ENCODE measurements at places on chromosomes 1 and 21.

DNA sequence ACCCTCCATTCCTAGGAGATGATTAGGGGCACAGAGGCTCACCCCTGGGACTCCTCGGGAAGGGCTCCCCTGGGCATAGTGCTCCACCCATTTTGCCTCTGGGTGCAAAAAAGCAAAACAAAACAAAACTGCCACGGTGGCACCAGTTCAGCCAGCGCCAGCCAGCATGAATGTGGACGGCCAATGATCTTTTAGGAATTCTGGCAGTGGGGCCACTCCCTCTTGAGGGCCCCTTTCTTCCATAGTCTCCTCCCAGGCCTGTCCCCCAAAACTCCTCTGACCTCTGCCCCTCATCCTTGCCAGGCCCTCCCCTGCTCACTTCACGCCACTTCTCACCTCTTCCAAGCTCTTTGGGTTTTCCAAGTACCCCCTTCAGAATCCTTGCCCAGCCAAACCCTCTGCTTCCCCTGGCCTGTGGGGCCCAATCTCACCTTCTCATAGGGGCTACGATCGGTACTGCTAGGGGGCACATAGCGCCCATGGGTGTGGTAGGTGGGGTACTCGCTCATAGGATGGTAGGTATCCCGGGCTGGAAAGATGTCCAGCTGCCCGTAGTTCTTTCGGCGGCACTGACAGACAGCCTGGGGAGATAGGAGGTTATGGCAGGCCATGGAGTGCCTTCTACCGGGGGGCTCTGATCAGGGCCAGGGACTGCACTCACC lies 13.3 kb downstream of the TRIM46 start:
- DNase-seq: no peak

DNA sequence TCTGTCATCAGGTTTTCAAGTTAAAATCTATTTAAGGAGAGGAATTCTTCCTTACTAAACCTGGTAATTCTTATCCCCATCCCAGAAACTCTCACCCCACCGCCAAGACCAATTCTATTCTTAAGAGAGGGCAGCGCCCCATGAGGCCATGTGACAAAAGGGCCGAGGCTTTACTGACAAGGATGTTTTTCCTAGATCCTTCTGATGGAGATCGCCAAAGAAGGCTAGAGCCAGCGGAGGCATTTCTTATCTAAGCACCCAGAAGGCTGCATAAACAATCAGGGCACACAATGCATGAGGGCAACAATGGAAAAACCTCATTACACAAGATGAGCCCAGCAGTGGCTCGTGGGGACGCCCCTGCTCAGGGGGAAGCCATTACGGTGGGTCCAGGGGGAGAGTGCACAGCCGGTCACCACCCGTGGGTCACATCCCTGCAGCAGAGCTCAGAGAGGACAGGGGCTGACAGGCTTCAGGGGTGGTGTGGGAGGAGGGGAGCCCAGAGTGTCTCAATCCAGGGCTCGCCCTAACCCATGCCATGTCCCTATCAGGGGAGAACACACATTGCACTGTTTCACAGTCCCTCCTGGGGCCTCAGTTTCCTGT lies 88.7 kb downstream of the ITPKB start:
- no peak for DNase-seq

GRCh38 chr21:33047231-33047630 lies 21.5 kb downstream of the OLIG2 start:
- no peak for DNase-seq

DNA sequence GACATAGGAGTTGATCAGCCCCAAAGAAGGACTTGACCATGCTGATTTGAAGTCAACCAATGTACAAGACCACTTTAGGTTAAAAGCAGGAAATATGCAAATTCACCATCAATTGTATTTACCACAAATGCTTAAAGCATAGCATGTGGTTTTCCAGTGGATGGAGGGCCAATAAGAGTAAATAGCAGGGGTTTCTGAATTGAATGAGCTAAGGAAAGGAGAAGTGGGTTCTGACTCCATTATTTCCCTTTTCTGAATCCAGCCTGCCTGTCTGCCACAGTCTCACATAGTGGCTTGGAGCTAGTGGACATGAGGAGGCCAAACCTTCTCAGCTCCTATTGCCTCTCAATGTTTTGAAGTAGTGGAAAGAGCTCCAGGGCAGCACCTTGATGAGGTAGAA lies 7.2 kb upstream of the TNFSF18 start:
- no peak for DNase-seq

- DNase-seq: no peak
Measured at GRCh38 chr1:212700892-212701819, 1.5 kb upstream of the BATF3 start.

GRCh38 chr1:182653986-182654385 lies 30.4 kb downstream of the RGS8 start:
- DNase-seq: no peak

GRCh38 chr1:19112891-19113696 lies 97.0 kb downstream of the UBR4 start:
- no peak for DNase-seq

DNA sequence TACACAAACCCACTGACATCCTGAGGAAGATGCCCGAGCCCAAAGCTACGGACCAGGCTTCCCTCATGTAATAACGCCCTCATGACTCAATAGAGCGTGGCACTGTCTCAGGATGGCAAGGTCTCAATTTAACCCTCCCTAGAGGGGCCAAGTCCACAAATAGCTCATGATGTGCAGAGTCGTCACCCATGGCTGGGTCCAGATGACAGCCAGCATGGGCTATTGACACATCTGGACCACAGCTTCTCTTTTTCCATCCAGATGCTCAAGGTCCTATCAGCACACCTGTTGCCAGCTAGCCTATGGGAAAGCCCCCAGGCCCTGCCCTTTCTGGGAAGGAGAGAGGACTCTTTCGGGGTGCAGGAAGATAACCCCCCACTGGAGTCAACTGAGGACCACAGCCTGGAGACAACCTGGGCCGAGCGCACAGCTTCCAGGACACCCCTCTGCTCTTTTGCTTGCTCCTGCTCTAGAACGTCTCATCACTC lies 2.8 kb downstream of the LAPTM5 start:
- DNase-seq: no peak

DNA sequence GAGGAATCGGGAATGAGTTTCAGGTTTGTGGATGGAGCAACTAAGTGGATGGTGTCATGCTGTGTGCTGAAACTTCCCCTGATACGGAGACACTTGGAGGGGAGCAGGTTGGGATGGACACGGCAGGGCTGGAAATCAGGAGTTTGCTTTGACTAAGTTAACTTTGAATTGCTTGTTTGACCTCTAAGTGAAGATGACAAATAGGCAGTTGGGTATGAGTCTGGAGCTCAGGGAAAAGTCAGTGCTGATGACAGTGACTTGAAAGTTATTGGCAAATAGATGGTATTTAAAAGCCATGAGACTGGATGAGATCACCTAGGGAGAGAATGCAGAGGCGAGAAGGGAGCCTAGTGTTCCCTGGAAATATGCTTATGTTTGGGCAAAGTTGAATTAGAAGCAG lies 12.8 kb upstream of the ZSCAN20 start:
- DNase-seq: no peak

- no peak for DNase-seq
Measured at GRCh38 chr21:20968391-20968790, 29.8 kb upstream of the NCAM2 start.

GRCh38 chr1:54239631-54240031 lies 39.7 kb downstream of the MRPL37 start:
- DNase-seq: no peak

GRCh38 chr1:10680487-10680886 lies 116.0 kb downstream of the CASZ1 start:
- DNase-seq: no peak

DNA sequence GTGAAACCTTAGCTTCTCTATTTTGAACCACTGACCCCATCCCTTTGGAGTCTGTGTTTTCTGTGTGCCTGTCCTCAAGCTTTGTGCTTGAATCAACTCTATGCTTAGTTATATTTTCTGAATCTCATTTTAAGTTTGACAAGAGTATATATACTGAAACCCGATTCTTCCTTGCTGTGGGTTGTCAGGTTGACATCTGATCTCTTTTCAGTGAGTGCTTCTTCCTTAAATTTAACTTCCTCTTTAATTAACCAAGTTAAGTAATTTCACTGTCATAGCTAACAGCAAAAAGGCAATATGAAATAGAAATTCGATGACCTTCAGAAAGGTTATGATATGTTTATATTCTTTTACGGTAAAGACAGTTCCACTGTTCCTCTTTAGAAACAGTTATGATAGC lies 69.4 kb downstream of the C1orf21 start:
- no peak for DNase-seq

- DNase-seq: no peak
Measured at GRCh38 chr1:91827459-91828321, 58.3 kb downstream of the TGFBR3 start.

GRCh38 chr1:209879539-209879938 lies 51.8 kb downstream of the UTP25 start:
- no peak for DNase-seq

- DNase-seq: no peak
Measured at GRCh38 chr21:38310646-38311485, 54.1 kb downstream of the KCNJ15 start.

DNA sequence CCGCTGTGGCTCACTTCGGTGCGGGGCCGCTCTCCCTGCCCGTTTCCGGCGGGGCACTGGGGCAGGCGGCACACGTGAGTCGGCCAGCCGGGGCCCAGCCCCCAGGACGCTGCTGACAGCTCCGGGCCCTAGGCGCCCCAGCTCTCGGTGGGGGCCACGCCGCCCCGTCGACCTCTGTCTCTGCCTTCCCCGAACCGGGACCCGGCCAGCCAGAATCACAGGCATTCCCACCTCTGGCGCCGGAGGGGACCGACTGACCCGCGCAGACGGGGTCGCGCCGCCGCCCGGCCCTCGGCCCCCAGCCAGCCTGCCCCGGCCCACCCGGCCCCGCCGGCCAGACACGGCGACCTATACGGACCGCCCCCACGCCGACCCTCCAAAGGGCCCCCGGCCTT lies 755 bp downstream of the SCMH1 start:
- peak; percentile 46 for DNase-seq

Data from thymus (tissue), 14 donors.